Activated CD4-positive, alpha-beta T cell treated with anti-CD3 and anti-CD28 coated beads, Interleukin-2, amount 50 U/mL, for 16 hours (primary cell): ENCODE measurements at places on chromosomes 7 and 10.

- no peak for DNase-seq
Observed at GRCh38 chr7:78172267-78172757, 373.7 kb downstream of the PHTF2 start.

DNA sequence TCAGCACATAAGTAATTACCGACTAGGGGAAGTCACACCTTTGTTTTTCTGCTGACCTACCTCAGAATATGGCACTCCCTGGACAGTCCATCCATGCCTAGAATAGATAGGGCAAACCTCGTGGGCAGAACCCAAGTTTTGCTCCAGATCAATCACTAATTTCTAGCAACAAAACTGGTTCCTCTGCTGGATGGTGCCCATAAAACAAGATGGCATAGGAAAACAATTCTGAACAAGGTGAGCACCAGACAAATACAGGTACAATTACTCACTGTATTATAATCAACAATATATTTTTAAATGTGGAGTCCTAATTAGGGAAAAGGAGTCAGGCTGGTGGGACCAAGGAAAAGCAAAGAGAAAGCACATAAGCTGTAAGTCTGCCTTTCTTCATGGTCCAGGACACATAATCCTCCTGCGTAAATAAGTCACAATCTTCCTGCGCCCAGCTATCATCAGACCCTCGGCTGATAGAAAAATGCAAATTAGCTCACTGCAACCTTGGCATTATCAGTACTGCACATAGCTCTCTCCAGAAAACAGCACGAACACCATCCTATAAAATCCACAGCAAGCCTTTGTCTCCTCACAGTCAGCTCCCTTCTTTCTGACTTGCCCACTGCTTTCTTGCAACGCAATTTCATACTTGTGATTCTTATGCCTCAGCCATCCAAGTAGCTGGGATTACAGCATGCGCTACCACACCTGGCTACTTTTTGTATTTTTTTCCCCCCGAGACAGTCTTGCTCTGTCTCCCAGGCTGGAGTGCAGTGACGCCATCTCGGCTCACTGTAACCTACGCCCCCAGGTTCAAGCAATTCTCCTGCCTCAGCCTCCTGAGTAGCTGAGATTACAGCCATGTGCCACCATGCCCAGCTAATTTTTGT, 15.1 kb downstream of the URGCP start:
- no peak for DNase-seq

DNA sequence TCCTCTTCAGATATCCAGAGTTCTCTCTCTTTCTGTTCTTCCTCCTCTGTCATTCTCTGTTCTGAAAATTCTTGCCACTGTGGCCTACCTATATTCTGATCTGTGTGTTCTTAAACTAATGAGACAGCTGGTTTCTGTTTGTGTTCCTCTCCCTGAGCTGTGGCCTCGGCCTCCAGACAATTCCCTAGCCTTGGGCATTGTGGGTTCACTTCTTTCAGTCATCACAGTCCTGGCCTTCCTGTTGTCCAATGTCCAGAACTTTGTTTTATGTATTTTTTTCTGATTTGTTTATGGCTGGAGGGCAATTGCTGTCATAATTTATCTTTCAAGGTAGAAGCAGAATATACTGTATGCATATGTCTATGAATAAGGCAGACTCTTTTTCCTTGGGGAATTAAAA, 173.2 kb upstream of the MTPN start:
- no peak for DNase-seq

DNA sequence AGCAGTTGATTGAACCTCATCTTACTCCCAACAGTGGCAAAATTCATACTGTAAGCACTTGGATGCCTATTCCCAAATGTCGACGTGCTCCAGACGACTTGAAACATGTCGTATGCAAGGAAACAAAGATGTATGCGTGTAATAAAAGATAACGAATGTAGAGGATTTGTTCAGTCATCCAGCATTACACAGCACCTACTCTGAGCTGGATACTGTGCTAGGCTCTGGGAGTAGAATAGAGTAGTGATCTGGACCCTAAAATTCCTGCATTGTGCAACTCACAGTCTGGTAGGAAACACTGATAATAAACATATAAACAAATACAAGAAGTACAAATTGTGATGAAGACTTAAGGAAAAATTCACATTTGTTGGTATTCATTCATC, 5.6 kb upstream of the TBX20 start:
- no peak for DNase-seq

- no peak for DNase-seq
Observed at GRCh38 chr10:124294811-124295770, 123.6 kb downstream of the OAT start.

DNA sequence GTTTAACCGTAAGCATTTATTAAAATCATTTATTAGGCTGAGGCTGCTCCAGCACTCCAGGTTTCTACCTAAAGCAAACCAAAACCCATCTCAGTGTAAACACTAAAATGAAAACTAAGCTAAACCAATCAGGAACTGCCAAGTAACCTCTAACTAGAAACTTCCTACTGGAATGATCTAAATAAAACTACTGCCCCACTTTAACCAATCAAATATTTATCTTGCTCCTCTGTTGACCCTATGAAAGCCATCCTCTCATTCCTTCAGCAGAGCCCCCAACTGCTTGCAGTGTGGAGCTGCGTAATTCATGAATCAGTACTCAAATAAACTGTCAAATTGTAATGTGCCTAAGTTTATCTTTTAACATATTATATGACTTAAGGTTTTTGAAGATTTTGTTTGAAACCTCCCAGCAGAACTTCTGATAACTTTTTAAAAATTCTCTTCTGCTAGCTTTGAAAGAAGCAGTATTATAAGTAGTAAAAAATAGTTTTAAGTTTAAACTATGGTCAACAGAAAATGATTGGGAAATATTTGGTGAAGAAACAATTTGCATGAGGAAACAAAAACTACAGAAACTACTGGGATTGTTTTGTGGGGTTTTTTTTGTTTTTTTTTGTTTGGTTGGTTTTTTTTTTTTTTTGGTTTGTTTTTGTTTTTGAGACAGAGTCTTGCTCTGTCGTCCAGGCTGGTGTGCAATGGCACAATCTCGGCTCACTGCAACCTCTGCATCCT, 47.4 kb downstream of the GPR37 start:
- no peak for DNase-seq

DNA sequence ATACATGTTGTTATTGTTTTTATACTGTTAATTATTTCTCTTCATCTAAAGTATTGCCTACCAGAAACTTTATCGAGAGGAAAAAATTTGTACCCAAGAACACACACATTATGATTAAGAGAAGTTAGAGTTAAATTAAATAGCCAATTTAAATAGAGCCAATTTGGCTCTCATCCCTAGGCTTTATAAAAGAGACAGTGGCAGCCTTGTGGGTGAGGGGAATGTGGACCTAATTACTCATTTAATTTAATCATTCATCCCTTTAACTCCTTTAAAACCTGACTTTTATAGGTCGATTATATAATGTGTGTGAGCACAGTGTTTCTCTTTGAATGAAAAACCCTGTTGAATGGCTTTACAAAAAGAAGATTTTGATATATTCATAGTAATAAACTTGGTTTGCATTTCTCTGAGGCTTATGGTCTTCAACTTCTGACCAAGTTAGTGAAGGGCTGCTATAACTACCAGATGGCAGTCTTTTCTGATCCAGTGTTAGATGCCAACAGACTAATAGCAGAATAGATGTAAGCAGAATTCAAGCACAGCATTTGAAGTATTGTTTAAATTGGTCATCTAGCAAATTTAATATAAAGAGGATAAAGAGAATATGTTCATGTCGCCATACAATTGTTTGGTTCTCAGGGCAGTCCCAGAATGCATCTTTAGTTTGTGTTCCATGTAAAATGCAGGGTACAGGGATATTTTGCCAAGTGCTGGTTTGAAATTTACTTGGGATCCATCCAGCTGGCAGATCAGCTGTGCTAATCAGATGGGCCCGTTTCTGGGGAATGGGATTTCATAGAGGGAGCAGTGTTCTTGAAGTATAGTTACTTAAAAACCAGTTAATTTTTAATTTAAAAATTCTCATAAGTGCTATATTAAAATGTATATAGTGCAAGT, 25.3 kb downstream of the ADD3 start:
- DNase-seq: no peak

- no peak for DNase-seq
Observed at GRCh38 chr10:124546957-124547646, 85.5 kb downstream of the LHPP start.

DNA sequence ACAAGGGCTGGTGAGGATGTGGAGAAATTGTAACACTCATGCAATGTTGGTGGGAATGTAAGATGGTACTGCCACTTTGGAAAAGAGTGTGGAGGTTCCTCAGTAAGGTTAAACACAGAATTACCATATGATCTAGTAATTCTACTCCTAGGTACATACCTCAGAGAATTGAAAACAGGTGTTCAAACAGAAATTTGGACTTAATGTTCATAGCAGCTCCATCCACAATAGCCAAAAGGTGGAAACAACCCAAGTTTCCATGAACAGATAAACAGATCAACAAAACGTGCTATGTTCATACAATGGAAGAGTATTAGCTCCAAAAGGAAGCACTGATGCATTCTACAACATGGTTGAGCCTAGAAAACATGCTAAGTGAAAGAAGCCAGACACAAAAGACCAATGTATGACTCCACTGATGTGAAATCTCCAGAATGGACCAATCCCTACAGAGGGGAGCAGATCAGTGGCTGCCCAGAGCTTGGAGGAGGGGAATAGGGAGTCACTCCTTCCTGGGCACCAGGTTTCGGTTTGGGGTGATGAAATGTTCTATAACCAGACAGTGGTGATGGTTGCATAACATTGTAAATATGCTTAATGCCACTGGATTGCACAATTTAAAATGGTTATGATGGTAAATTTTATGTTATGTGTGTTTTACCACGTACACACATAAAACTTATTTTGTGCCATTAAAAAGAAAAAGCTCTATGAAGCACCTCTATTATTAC, 5.7 kb upstream of the WDR86 start:
- DNase-seq: no peak

DNA sequence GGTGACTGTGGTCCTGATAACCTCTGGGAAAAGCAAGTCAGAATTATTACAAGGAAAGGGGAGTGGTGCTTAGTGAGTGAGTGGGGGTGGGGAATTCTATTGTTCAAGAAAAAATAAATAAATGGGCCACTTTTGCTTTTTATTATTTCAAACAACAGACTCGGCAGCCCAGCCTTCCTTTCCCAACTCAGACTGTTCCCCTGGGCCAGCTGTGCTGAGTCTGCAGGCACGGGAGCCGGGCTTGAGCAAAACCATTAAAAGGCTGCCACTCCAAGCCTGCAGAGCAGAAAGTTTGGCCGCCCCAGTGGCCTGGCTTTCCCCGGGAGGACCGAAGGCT, 90.0 kb downstream of the PLXNA4 start:
- DNase-seq: no peak

DNA sequence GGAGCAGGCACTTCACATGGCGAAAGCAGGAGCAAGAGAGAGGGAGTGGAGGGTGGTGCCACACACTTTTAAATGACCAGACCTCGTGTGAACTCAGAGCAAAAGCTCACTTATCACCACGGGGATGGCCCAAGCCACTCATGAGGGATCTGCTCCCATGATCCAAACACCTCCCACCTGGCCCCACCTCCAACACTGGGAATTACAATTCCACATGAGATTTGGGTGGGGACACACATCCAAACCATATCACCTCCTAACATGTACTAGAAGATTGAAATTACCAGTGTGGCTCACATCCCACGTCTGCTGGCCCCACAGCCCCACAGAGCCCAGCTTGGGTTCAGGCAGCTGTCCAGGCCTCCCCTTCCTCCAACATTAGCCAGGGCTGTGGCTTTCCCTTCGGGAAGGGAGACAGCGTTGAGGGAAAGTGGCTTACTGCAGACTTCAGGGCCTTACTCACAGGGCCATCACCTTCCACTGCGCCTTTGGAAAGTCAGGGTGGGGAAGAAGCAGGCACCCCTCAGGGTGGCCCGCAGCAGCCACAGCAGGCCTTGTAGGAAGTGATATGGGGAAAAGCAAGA, 7.7 kb downstream of the DEPP1 start:
- no peak for DNase-seq

DNA sequence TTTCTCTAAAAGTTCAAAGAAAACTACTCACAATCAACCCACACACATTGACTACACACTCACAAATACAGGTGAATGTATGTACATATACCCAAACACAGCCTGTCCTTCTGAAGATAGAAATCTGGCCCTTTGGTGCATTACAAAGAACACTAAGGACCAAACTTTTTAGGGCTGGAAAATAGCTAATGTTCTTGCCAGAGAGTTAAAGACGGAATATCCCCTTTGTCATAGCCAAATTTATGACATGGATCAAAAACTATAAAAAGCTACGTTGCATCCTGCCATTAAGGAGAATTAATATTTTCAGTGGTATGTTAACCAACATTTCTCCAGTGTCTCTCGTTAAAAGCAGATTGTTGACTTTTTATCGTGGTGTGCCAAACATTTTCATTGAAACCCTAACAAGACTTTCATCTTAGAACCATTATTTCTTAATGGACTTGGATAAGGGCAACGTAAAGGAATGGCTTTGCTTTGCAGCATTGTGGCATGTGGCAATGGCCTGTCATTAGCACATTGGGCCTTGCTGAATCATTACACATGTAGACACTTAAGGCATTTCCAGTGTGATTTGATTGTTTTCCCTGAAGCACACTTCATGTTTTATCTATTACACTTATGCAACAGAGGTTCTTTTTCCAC, 150.9 kb upstream of the MEOX2 start:
- no peak for DNase-seq

DNA sequence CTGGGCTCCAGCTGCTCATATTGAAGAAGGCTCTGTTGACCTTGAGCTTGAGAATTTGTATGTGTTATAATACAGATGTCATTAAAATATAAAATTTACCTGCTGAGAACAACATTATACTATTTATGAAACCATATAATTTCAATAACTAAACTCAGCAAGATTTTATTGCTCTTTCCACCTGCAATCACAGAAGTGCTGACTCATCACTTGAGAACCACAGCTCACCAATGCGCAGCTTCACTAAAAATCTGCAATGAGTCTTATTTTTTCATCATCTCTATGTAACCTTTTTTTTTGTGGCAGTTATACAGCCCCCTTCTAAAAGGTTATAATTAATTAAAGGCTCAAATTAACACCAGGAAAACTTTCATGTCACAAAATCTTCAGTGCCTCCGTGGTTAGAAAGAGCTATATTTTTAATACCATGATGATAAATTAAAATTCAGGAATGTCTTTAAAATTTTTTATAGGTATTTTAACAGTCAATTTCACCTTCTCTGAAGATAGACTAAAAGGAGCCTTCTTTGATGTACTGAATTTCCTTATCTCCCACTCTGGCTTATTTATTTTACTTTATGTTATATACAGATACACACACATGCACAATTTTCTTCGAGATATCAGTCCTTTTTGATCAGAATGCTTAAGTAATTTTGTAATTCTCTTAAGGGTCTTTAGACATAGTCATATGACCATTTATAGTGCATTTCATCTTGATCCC, 102.7 kb downstream of the EVX1 start:
- DNase-seq: no peak
